ENCODE measurements at places on chromosomes 12 and 14.

GRCh38 chr14:89445273-89445973 lies 28.4 kb upstream of the FOXN3 start:
- DNase-seq, result peak; percentile 49

DNA sequence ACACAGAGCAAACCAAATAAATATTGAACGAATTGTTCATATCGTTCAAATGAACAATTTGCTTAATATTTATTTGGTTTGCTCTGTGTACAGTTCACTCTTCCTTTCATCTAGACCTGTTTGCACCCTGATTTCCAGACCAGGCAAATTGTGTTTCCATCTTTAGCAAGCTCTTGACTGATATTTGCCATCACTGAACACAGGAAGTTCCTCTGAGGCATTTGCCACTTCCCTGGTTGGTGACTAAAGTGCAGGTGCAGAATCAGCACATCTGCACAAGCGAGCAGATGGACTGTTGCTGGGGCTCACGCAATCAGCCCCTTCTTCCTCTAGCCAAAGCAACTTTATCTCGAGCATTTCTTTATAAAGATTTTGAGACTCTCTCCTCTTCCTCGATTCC lies 112.9 kb downstream of the DAAM1 start:
- DNase-seq, result peak; percentile 79

DNA sequence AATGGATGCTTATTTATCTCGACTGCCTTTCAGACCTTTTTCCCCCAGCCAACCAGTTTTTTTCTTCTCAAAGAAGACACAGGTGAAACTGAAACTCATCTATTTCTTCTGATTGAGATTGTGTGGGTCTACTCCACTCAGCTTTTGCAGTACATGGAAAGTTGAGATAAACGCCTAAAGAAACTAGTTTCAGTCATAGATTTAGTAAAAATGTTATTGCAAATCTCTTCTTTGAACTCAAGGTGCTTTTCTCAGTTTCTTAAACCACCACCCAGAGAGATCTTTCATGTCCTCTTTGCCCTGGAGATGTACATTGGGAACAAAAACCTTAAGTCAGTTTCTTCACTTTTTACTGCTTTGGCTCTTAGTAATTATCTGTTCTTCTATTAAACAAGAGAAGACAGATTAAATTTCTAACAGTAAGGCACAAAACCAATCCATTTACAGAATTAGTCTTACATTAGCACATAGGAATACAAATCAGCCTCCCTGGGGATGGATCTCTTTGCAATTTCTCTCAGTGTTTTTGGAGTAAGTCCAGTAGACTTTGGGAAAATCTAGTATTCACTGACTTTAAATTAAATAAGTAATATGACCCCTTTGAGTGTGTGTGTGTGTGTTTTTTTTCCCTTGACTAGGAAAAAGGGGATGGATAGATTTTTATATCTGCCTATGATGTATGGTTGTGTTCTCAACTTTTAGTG lies 11.6 kb downstream of the FBXW8 start:
- peak; percentile 81 for DNase-seq

DNA sequence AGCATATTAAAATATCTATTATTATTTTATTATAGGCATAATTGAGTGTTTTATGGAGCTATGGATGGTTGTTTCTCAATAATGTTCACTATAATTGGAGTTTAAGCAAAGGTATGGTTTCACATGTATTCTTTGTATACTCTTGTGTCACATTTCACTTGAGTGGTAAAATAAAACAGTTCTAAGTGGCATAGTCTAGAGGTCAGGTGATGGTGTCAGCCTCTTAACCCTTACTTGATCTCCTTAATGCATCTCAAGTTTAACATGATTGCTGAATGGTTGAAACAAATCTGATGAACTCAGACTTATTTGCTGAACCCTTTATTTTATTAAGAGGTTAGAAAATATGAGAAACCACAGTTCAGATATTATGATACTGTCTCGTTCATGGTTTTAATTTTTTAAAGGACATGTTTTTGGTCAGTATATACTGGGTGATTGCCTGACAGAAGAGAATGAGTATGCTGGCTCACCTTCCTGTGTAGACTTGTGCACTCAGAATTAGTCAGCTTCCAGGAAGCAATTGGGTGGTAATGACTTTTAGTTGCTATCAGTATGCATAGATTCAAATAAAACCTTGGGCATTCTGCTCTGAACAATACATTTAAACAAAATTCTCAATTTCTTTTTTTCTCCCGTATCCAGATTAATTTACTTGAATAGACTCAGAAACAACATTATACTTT lies 464.6 kb downstream of the PCNX1 start:
- no peak for DNase-seq

DNA sequence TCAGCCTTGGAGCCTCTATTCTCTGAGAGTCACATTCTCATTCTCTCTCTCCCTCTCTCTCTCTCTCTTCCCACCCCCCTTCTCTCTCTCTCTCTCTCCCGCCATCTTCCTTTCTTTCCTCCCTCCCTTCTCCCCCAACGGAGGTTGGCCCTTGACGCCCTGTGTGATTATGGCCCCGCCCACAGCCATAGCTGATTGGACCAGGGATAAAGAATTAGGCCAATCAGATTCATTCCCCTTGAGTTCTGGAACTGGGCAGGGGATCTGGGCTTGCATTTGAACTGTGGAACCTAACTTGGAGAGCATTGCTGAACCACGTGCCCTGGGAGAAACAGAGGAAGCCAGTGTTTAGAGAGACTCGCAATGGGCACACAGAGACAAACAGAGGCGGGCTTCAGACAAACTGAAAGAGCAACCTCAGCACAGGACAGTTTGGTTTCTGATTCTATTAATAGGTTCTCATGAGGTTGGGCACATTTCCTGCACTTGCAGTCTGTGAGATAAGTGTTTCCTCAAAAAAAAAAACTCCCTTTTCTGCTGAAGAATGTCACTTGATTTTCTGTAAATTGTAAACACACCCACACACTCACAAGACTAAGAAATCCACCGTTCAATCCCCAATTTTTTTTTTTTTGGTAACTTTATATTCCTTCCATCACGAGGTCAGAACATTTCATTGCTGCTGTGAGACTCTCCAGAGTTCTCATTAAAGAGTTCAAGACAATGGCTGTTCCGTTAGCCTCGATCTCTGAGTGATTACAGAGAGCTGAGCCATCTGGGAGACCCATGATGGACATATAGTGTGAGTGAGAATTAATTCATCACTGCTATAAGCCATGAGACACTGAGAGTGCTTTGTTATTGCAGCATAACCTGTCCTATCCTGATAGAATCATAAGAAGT lies 3.5 kb upstream of the P2RX7 start:
- peak; percentile 94 for DNase-seq

DNA sequence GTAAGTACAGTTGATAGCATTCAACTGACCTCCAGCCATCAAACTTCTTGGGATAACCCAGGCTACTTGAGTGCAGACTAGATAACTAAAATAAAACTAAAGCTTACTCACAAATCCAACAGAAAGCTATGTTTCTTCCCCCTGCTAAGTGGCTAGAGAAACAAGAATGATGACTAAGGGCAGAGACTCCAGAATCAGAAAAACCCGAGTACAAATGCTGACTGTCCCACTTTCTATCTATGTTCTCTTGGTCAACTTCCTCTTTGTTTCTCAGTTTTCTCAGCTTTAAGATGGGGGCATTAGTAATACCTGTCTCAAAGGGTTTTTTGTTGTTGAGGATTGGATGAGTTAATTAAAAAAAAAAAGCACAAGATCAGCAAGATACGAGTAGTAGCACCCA lies 6.1 kb upstream of the NUAK1 start:
- no peak for DNase-seq

GRCh38 chr12:54759751-54760150 lies 94.6 kb upstream of the MUCL1 start:
- DNase-seq, result peak; percentile 28

GRCh38 chr12:11840366-11840765 lies 190.9 kb downstream of the ETV6 start:
- no peak for DNase-seq

DNA sequence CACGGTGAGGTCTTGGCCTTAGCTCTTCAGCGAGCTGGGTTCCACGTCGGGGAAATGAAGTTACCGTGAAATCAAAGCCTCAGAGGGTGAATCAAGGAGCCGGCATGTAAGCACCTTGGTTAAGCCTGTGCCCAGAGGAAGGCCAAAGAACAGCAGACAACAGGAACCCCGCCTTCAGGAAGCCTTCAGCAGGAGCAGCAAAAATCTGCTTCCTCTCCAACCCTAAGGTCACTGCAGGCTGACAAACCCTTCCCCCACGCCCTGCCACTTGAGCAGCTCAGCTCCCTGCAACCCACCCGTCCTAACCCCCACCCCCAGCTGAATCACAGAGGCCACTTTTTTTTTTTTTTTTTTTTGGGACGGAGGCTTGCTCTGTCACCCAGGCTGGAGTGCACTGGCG lies 72.9 kb upstream of the LTA4H start:
- no peak for DNase-seq

GRCh38 chr12:127785986-127786590 lies 480.9 kb upstream of the TMEM132C start:
- DNase-seq, result no peak

- no peak for DNase-seq
Observed at GRCh38 chr14:73283608-73284379, 46.5 kb downstream of the PAPLN start.

- DNase-seq, result no peak
Observed at GRCh38 chr12:124388038-124388671, 93.3 kb downstream of the RFLNA start.

- no peak for DNase-seq
Observed at GRCh38 chr14:105842105-105842504, 315.7 kb downstream of the TMEM121 start.

- no peak for DNase-seq
Observed at GRCh38 chr12:23099104-23099503, 474.1 kb downstream of the ETNK1 start.

- no peak for DNase-seq
Observed at GRCh38 chr12:62731055-62731820, 203.7 kb downstream of the PPM1H start.

DNA sequence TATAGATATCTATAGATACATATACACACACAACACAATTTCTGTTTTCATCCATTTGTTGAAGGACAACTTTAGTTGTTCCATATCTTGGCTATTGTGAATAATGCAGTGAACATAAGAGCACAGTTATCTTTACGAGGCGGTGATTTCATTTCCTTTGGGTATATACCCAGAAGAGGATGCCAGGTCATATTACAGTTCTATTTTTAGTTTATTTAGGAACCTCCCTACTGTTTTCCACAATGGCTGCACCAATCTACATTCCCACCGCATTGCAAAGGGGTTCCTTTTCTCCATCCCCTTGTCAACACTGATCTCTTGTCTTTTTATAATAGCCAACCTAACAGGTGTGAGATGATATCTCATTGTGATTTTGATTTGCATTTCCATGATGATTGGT lies 143.4 kb upstream of the ARHGAP5 start:
- no peak for DNase-seq

GRCh38 chr14:96261053-96261452 lies 5.0 kb downstream of the BDKRB1 start:
- no peak for DNase-seq

DNA sequence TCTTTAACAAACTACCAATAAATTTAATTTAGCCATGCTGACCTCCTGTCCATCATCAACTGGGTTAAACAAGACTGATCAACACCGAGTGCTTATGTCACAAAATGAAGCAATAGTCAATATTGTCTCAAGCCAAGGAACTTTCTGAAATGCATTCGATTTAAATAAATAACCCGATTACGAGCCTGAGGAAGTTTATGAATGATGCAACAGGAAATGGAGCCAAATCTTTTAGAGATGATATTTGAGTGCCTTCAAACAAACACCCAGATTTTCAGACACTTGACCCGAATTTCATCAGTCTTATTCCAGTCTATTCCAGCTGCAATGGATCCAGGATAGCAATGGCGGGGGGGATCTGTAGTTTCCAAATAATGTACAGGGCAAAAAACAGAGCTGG lies 27.9 kb downstream of the FAR2 start:
- DNase-seq, result no peak

GRCh38 chr14:56115334-56115870 lies 2.8 kb upstream of the PELI2 start:
- DNase-seq, result no peak

GRCh38 chr14:24913021-24913420 lies 136.9 kb downstream of the STXBP6 start:
- no peak for DNase-seq

DNA sequence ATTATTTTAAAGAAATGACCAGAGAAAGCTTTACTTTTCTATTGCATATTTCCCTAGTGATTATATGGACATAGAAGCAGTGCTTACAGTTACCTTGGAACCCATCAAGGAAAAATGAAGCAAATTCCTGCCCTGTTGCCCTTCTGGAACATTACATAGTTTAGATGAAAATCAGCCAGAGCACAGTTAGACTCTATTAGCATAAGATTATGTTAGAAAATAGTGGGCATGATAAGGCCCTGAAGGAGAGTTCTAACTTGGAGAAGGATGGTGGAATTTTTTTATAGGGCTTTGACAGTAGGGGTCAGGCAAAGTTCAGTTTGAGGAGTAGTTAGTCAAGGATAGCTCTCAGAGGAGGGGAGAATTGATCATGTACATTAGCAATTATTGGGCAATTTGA lies 74.3 kb downstream of the FUT8 start:
- no peak for DNase-seq

GRCh38 chr12:20808521-20808920 lies 2.0 kb upstream of the SLCO1B3 start:
- no peak for DNase-seq

DNA sequence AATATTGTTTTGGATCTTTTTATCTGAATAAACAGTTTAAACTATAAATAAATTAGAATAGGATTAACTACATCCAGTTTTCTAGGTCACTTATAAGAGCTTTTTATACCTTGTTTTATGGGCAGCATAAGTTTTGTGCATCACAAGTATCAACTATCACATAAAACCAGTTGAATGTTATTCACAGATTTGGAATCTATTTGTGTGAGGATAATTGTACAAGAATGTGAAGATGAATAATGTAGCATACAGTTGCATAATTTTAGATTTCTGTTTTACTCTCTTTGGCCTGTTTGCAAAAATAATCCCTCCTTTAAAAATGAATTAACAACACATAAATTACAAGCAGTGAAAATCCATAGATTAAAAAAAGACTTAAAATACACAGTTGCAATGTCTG lies 88.8 kb downstream of the SCFD1 start:
- DNase-seq, result no peak

DNA sequence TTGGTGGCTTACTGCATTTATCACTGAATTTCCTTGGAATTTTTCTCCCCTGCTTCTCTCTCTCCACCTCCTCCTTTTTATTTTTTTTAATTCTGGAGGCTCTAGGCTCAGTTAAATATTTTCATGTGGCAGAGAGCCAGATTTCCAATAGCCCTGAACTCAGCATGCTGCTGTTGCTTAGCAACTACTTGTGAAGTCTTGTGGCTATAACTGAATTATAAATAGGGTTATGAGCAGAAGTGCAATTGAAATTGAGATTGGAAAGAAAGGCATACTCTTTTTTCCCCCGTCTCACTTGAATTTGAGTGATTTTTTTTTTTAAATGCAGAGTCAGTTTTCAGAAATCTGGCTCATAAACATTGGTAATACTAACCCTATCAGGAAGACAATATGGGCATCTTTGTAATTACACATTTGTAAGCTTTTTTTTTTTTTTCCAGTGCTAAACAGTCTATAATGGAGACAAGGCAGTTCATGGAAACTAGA lies 38.3 kb downstream of the ATF7IP start:
- DNase-seq, result no peak

- DNase-seq, result no peak
Observed at GRCh38 chr12:103561174-103561573, 25.9 kb upstream of the STAB2 start.

Measured in T-helper 1 cell (primary cell).